ENCODE measurements at places on chromosomes 13 and 19.

DNA sequence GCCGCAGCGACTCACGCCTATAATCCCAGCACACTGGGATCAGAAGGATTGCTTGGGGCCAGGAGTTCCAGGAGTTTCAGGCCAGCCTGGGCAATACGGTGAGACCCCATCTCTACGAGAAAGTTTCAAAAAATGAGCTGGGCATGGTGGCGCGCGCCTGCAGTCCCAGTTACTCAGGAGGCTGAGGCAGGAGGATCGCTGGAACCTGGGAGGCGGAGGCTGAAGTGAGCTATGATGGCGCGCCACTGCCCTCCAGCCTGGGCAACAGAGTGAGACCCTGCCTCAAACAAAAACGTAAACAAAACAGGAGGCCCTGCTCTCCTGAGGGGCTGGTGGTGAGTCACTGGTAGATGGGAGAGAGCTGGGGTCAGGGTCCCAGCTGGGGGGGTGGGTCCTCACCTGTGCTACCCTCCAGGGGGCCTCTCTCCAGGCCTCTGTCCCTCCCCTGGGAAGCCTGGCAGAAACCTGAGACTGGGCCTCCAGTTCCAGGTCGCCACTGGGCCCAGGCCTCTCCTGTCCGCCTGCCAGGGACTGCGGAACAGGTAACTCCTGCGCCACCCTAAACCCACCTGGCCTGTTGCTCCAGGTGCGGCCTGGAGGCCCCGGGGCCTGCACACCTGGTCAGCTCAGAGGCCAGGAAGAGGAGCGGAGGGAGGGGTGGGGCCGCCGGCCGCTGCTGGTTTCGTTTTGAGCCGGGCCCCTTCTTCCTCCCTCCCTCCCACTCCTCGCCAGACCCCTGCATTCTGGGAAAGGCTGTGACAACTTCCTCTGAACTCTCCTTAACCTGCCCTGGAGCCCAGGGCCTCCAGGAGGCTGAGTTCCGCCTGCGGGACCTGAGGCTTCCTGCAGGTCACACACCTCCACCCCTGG lies 17.2 kb upstream of the ZBTB7A start:
- no peak for DNase-seq

- DNase-seq, result no peak
Observed at GRCh38 chr13:110984381-110984780, 69.5 kb upstream of the ANKRD10 start.

DNA sequence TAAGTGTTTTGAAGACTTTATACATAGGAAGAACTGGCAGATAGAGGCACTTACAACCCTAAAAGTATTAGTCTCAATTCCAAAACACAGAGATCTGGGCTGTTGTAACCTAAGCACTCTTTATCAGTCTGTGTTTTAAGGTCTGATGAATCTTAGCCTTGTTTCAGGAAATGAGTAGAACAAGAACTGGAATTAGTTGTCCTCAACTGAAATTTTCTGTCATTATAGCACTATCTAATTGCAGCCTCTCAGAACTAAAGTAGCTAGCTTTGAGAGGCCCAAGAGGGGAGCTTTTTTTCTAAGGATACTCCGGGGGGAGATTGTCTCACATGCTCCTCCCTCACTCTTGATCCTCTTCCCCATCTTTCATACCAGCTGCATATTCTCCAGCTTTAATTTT lies 13.1 kb downstream of the HNRNPM start:
- no peak for DNase-seq

DNA sequence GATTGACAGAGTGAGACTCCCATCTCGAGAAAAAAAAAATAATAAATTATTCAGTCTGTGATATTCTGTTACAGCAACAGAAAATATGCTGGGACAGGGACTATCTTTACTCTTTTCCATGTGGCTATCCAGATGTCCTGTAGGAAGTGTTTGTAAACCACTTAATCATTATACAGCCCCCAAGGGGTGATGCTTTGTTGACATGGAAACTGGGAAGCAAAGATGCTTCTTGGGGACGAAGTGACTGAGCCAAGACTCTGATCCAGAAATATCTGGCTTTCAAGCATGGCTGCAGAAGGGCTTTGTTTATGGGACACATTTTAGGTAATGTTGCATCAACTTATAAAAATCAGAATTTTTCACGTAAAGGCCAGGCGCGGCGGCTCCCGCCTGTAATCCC lies 5.4 kb downstream of the ZNF8 start:
- no peak for DNase-seq

- no peak for DNase-seq
Observed at GRCh38 chr13:88675347-88675996, 1004.3 kb downstream of the SLITRK5 start.

GRCh38 chr19:55648585-55649267 lies 714 bp downstream of the CCDC106 start:
- no peak for DNase-seq
